ENCODE measurements at places on chromosomes 3 and 15.

DNA sequence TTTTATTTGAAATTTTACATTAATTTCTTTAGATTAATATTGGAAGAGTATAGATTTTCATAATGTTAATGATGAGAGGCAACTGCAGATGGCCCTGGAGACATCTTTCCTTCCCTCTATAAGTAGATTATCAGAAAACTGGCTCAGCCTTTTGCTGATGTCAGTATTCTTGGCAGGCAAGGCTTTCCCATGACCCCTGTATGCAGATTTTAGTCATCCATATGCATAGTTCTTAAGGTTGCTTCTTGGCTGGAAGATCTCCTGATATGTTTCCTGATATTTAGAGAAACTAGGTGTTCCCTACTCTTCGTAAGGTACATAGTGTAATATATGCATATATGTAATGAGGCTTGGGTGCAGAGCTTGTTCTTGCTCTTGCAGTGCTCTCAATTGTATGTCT, 911.4 kb downstream of the EPHA3 start:
- DNase-seq = no peak

- DNase-seq = no peak
Observed at GRCh38 chr3:37729119-37729518, 132.6 kb upstream of the CTDSPL start.

DNA sequence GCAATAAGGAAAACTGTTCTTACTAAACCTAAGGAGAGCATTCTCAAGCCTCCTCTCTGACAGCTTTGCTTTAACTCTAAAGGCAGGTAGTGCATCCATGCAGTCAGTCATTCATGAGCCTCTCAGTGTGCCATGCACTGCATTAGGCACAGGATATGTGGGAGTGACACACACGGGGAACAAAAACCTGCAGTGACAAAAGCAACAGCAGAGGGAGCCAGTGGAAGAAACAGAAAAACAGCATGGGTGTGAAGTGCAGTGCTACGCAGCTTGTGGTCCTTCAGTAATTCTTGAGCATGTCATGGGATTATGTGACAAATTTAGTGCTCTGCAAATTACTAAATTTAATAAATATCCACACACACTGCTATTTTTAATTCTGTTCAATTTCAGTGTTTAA, 230.7 kb downstream of the BBX start:
- DNase-seq = no peak

DNA sequence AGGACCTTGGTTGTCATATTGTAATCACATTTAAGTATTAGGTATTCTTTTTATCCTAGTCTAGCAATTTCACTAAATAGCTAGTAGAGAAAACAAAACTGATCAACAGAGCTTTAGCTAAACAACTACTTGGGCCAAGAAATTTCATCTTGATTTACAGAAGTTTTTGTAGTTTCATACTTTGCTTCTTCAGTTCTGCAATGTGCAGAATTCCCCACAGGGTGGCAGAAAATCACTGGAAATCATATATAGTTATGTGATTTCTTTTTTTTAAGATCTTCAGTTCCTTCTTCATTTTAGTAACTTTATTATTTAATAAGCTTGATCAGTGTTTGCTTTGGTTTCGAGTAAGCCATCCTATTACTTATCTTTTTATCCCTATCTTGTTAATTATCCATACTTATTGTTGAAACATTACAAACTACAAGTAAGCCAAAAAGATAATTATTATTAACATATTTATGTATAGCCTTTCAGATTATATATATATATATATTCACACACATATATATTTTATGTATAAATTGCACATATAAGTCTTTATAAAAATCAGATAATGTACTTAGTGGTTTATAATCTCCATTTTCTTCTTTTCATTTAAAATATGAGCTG, 2.2 kb upstream of the BNIP2 start:
- DNase-seq = no peak

DNA sequence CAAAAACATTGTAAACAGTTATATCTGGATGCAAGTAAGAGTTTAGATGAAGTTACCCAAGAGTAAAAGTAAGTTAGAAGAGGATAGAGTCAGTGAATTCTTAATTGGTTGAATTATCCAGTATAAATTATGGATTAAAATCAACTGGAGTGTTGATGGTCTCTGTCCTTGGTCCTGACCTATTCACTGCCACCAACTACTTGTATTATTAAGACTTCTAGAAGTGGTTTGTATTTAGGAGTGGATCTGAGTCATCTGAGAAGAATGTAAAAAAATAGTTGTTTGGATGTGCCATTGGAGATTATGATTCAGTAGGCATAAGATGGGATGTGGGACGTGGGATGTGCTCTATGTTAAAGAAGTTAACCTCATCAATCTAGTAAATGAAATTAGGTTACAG, 86.4 kb downstream of the SYNPR start:
- DNase-seq = no peak

DNA sequence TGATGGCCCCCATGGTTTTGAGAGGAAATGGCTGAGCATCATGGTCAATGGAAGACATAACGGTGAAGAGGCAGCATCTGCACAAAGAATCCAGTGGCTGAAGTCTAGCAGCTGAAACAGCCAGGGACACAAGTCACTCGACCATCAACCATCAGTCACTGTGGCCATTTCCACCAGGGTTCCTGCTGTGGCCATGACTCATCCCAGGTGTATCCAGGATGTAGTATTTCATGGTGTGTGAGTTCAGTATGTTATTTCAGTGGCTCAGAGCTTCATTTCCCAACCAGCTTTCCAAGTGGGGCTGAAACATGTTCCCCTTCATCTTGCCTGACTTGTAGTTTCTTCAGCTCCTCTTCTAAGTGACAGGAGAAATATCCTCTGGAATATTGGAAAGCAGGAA, 47.8 kb upstream of the WNT5A start:
- no peak for DNase-seq

Measured in stimulated activated CD8-positive, alpha-beta memory T cell treated with anti-CD3 and anti-CD28 coated beads, Interleukin-15, amount 100 ng/mL, for 1 hour (primary cell).